ENCODE measurements at places on chromosomes 7 and 10.

DNA sequence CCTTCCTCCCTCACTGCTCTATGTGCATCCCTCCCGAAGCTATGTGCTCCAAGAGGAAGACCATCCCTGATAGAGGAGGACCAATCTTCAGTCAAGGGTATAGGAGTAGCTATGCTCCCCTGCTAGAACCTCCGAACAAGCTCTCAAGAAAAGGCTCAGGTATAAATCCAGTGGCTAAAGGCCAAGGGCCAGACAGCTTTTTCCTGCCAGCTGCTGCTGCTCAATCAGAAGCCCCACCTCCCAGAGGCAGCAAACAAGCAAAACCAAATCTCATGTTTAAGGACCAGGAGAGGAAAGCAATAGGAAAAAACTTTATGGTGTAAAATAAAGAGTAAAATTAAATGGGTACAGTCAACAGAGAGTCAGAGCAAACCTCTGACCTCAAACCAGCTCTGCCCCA, 187.2 kb downstream of the FGFR2 start:
- no peak overlapping the region for H3K4me3 ChIP-seq
- H3K27ac ChIP-seq, result no peak overlapping the region
- H3K4me1 ChIP-seq, result no peaks in the 10 kb centered on the region
- H3K36me3 ChIP-seq, result no peaks in the 10 kb centered on the region
- no peaks in the 10 kb centered on the region for H3K27me3 ChIP-seq

GRCh38 chr7:44977304-44977958, 1.4 kb downstream of the MYO1G start:
- no peaks in the 10 kb centered on the region for H3K27me3 ChIP-seq
- H3K4me1 ChIP-seq, result no peaks in the 10 kb centered on the region
- no peak for DNase-seq
- no peak overlapping the region for H3K4me3 ChIP-seq
- no peak overlapping the region for H3K27ac ChIP-seq

DNA sequence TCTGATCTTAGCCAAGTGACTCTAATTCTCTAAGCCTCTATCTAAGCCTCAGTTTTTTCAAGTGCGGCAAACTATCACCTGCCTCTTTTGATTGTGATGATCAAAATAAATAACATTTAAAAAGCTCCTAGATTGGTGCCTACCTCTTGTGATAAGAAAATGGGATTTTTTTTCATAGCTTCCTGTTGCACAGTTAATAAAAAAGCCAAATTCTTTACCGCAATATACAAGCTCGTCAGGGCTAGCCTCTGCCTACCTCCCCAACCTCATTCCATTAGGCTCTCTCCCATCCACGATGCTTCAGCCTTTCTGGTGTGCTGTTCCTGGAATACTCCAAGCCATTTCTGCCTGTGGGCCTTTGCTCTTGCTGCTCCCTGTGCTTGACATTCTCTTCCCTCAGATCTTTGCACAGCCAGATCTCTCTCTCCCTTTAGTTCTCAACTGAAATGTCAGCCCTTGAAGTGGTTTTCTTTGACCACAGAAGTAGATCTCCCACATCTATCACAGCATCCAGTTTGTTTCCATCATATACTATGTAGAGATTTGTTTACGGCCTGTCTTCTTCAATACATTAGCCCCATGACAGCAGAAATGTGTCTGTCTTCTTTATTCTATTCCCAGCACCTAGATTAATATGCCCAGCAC, 48.8 kb downstream of the SFR1 start:
- no peak overlapping the region for H3K27ac ChIP-seq
- no peaks in the 10 kb centered on the region for H3K27me3 ChIP-seq
- no peaks in the 10 kb centered on the region for H3K4me1 ChIP-seq
- no peak for DNase-seq
- H3K36me3 ChIP-seq, result no peaks in the 10 kb centered on the region

- no peaks in the 10 kb centered on the region for H3K4me1 ChIP-seq
- H3K36me3 ChIP-seq, result no peaks in the 10 kb centered on the region
- no peaks in the 10 kb centered on the region for H3K27me3 ChIP-seq
Measured at GRCh38 chr7:139118234-139118804, 8.8 kb upstream of the ZC3HAV1 start.

DNA sequence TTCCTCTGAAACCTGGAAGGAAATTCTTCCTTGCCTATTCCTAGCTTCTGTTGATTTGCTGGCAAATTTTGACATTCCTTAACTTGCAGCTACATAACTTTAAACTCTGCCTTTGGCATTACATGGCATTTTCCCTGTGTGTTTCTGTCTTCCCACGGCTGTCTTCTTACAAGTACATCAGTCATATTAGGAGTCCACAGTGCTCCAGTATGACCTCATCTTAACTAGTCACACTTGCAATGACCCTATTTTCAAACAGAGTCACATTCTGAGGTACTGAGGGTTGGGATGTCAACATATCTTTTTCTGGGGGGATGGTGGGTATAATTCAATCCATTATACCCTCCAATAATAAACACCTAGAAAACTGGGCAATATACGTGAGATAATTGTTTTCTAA, 37.4 kb upstream of the EPHB6 start:
- no peak overlapping the region for H3K4me3 ChIP-seq
- DNase-seq, result no peak
- peaks cover 8% of the 10 kb centered on the region for H3K27me3 ChIP-seq
- no peak overlapping the region for H3K27ac ChIP-seq
- H3K4me1 ChIP-seq, result no peaks in the 10 kb centered on the region

All from liver (tissue), 10 donors.